ENCODE measurements at places on chromosomes 2 and 18.

DNA sequence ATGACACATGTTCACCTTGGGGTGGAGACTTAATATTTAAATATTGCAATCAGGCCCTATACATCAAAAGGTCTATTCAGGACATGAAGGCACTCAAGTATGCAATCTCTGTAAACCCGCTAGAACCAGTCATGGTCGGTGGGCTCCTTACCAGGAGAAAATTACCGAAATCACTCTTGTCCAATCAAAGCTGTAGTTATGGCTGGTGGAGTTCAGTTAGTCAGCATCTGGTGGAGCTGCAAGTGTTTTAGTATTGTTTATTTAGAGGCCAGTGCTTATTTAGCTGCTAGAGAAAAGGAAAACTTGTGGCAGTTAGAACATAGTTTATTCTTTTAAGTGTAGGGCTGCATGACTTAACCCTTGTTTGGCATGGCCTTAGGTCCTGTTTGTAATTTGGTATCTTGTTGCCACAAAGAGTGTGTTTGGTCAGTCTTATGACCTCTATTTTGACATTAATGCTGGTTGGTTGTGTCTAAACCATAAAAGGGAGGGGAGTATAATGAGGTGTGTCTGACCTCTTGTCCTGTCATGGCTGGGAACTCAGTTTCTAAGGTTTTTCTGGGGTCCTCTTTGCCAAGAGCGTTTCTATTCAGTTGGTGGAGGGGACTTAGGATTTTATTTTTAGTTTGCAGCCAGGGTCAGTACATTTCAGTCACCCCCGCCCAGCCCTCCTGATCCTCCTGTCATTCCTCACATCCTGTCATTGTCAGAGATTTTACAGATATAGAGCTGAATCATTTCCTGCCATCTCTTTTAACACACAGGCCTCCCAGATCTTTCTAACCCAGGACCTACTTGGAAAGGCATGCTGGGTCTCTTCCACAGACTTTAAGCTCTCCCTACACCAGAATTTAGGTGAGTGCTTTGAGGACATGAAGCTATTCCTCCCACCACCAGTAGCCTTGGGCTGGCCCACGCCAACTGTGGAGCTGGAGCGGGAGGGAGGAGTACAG lies 108.1 kb downstream of the XRCC5 start:
- no peak for DNase-seq

DNA sequence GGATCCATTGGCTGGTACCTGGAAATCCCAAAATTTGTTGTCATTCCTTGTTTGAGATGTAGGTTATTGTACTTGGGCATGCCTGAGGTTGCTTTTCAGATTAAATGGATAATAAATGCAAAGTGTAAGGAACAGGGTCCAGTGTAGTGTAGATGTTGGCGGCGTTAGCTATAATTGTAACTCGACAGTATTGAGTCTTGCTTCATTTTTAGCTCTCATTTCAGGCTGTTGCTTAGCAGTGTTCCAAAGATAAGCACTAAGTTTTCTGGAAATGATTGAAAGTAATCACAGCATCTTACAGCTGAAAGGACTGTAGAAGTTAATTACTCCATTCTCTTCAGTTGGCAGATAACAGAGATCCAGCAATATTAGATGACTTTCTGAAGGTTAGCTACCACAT lies 47.8 kb upstream of the SPTBN1 start:
- no peak for DNase-seq

GRCh38 chr18:44791520-44791919 lies 110.8 kb downstream of the SETBP1 start:
- DNase-seq = no peak

GRCh38 chr18:28584731-28585130 lies 407.8 kb upstream of the CDH2 start:
- no peak for DNase-seq

- DNase-seq = no peak
These were observed 20.4 kb upstream of the TMEM247 start for GRCh38 chr2:46458763-46459500.

- no peak for DNase-seq
These were observed 36.4 kb downstream of the ADAM17 start for GRCh38 chr2:9519250-9519649.

DNA sequence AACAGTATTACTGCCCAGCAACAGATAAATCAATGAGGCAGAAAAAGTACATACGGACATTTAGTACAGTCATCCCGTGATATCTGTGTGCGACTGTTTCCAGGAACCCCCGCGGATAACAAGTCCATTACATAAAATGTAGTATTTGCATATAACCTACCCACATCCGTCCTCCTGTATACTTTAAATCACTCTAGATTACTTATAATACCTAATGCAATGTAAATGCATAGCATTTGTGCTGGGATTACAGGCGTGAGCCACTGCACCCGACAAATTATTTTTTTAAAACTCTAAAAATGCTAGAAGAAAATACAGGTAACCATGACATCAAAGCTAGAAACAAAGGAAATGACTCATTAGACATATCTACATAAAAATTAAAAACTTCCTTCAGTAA lies 91.6 kb downstream of the FAM161A start:
- no peak for DNase-seq

DNA sequence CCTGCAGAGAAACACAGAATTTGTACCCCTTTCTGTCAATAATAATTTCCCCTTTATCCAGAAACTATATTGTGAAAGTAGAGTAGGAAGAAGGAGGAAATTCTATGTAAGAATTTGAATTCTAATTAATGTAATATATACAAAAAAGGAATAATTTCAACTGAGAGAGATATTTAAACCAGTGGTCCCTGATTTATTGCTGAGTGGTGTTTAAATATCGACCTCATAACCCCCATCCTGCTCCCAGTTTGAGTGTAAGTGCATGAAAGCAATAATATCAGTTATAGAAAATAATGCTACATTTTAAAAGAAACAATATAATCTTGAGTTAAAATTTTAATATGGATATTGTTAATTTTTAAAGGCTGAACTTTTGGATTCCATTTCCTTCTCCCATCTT lies 286.2 kb upstream of the REG3G start:
- DNase-seq = no peak

DNA sequence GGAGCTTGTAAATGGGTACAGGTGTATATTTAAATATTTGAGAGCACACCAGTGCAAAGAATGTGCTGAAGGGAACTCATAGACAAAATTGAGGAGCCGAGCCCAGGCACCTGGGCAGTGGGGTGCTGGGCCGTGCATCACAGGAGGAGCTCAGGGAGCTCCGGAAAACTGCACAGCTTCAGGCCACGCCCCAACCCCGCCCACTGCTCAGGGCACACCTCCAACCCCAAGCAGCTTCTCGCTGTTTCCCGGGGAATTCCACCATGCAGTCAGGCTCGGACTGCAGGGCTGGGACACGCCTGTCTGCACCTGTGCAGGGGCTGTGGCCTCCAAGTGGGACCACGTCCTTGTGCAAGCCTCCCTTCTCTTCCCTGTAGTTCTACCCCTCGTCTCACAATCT lies 243.0 kb downstream of the HDAC4 start:
- no peak for DNase-seq

- DNase-seq = no peak
These were observed 48.0 kb downstream of the RAB12 start for GRCh38 chr18:8657050-8657820.

GRCh38 chr2:105791229-105791628 lies 46.5 kb downstream of the NCK2 start:
- DNase-seq = no peak

- no peak for DNase-seq
These were observed 267.2 kb upstream of the CYRIA start for GRCh38 chr2:16932826-16933225.

- DNase-seq = no peak
These were observed 90.8 kb downstream of the NFATC1 start for GRCh38 chr18:79486356-79487182.

GRCh38 chr2:157900684-157901083 lies 24.6 kb upstream of the ACVR1 start:
- no peak for DNase-seq

Measured in activated T-helper 2 cell treated with anti-CD3 and anti-CD28 coated beads, Interferon-gamma antibody, Interleukin-2, Interleukin-4, amounts not matched to agents 10 μg/mL and 5 μg/mL and 100 μg/mL, durations not matched to agents 14 hours and 24 hours and 36 hours (primary cell).